Pancreas (tissue), 10 donors: ENCODE measurements at places on chromosomes 12 and 14. TPM values are rescaled to one million over a fixed set of nuclear protein-coding genes. Genes with fewer than 3 reads are reported as not detected.
A peak's percentile ranks its signal among the peaks of the same experiment; 100 is the strongest.

DNA sequence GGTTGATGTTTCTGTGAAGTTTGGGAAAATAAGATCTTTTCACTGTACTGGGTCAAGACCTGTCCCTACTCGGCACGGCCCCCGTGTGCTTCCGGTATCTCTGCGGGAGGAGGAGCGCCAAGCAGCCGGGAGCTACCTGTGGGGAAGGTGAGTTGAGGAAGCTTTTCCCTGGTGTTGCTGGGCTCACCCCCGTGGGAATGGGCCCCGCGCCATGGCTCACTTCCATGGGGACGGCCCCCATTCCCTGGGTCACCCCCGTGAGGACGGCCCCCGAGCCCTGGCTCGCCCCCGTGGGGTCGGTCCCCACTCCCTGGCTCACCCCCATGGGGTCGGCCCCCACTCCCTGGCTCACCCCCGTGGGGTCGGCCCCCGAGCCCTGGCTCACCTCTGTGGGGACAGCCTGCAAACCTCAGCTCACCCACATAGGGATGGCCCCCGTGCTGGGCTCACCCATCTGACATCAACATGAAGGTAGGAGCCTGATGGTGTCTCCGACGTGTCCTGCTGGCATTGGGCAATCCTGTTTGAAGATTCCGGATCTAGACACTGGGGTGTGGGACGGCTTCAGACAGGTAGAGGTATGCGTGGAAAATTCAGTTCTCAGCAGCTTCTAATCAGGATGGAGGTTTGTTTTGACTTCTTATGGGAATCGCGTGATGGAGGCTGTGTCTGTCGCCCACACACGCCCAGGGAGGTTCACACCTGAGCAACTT lies 9.1 kb downstream of the LRCOL1 start:
- no peak for DNase-seq

DNA sequence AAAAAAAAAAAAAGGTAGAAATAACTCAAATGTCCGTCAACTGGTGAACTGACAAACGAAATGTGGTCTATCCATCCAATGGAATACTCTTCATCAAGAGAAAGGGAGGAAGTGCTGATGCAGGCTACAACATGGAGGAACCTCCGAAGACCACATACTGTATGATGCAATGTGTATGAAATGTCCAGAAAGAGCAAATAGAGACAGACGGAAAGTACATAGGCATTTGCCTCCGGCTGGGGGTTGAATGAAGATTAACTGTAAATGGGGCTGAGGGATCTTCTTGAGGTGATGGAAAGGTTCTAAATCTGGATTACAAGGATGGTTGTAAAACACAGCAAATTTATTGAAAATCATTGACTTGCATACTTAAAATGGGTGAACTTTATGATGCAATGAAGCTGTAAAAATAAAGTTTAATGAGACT lies 35.4 kb downstream of the DLK1 start:
- no peak for DNase-seq

DNA sequence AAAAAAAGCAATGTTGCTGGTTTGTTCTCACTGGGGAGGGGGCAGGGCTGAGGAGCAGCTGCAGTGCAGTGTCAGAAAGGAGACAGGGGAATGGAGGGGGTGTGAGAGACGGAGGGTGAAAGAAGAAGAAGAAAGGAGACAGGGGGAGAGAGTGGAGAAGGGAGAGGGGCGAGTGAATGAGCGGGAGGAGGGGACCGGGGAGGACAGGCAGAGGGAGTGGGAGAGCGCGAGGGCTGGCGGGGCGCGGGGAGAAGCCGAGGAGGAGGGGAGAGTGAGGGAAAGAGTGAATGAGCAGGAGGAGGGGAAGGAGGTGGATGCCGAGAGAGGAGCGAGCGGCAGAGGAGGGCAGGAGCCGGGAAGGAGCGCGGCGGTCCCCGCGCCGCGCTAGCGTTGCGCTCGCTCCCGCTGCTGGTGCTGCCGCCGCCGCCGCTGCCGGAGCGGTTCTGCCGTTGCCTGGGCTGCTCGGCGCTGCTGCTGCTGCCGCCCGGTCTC lies at the start of gene NOVA1:
Gene NOVA1, minus strand, starts transcription at position 445 of the 492 bp plus-strand sequence. CDS start 597 bp downstream, outside the sequence.
- no peak for DNase-seq

GRCh38 chr12:22048351-22049041 lies 2.5 kb downstream of the CMAS start:
- no peak for DNase-seq

DNA sequence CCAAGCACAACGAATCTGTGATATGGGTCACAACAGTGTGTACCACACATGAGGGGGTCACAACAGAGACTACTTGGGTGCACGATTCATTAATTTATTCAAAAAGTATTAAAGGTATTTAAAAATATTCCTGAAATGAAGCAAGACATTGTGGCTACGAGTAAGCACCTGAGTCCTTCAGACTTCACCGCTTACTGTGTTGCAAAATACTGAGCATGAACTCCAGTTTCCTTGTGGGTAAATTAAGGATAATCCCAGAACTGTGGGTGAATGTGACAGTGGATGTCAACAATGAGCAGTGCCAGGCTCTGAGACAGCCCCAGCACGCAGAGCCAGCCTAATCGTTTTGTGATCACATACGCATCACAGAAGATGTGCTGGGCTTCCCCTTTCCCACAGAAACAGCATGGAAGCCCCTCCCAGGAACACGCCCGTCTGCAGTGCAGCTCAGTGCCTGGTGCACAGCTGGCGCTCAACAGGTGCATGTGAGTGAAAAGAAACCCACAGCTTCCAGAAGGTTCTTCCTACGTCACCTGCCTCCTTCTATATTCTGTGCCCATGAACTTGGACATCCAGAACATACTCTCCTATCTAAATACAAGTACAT lies 29.1 kb downstream of the CDC42BPB start:
- no peak for DNase-seq

- no peak for DNase-seq
Observed at GRCh38 chr14:63470962-63471793, 72.0 kb downstream of the PPP2R5E start.

- DNase-seq, result no peak
Observed at GRCh38 chr14:75519826-75520728, 2.2 kb upstream of the BATF start.

GRCh38 chr14:99991331-99991730 lies 73.9 kb upstream of the EVL start:
- DNase-seq, result no peak

DNA sequence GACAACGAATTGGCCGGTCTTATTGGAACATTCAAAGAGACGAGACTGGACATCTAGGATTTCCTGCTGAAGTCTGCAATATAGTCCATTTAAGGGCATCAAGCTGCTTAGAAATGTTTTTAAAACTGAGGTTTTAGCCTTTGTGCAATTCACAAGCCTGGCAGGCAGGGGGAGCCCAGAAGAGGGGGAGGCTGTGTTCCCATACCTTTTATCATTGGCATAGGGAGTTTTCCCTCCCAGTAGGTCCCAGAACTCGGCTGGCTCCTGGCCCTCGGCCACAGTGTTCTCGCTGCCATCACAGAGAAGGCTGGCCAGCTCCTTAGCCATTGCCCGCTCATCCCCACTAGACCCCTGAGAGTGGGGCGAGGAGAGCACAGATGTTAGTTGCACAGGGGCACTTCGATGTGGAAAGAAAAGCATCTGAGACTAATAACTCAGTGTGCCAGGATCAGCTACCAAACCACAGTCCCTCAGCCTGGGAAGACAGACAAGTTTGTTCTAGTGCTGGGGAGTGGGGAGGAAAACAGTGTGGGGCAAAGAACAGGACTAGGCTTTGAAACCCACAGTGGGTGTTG lies 15.1 kb downstream of the AVIL start:
- DNase-seq, result peak; percentile 37

DNA sequence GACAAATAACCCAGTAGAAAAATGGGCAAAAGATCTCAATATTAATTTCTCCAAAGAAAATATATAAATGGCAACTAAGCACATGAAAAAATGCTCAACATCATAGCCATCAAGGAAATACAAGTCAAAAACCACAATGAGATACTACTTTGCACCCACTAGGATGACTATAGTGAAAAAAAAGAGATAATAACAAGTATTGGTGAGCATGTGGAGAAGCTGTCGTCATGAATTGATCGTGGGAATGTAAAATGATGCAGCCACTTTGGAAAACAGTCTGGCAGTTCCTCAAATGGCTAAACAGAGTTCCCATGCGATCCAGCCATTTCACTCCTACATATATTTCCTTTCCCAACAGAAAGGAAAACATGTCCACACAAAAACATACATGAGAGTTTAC lies 18.1 kb downstream of the JDP2 start:
- no peak for DNase-seq

GRCh38 chr12:10354071-10354470 lies 35.8 kb downstream of the KLRK1 start:
- no peak for DNase-seq

DNA sequence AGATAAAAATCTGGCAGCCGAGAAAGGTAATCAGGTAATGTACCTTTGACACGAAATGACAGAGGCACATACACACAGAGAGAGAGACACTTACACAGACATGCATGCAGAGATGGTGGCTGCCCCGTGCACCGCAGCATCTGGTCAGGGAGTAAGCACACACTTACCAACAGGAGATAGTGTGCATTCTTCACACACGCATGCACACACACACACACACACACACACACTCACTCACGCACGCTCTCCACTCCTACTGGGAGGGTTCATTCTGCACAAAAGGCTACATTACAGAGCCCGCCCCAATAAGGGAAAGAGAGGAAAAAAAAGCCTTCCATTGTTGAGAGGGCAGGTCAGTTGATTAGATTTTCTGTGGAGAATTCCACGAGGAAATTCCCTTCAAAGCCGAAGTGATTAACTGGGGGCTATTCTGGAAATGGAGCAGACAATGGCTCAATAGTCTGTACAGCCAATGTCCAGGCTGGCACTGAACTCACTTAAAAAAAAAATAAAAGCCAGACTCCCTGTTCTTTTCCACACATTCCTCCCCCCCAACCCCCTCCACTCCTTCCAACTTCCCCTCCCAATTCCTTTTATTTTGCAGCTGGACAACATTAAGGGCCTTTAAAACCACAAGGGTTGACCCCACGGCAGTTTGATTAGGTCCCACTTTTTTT lies 1.4 kb upstream of the SOX5 start:
- DNase-seq, result peak; percentile 20

- no peak for DNase-seq
Observed at GRCh38 chr12:68812553-68813241, 4.7 kb downstream of the MDM2 start.

GRCh38 chr14:59055439-59056045 lies 132.9 kb upstream of the DAAM1 start:
- DNase-seq, result no peak

DNA sequence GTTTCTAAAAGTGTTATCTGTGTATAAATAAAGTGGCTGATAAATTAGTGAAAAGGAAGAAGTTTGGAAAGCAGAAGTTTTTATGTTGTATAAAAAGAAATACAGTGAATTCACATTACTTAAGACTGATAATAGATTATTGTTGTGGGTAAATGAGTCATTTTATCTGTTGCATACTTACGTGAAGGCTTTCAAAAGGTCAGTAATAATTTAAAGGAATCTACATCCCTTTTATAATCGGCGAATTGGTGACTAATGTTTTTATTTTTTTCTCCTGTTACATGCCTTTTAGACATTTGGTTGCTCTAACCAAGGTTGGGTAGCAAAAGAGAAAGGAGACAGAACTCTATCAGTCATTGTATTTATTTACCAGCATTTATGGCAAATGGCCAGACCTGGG lies 155.9 kb downstream of the SLC41A2 start:
- no peak for DNase-seq

DNA sequence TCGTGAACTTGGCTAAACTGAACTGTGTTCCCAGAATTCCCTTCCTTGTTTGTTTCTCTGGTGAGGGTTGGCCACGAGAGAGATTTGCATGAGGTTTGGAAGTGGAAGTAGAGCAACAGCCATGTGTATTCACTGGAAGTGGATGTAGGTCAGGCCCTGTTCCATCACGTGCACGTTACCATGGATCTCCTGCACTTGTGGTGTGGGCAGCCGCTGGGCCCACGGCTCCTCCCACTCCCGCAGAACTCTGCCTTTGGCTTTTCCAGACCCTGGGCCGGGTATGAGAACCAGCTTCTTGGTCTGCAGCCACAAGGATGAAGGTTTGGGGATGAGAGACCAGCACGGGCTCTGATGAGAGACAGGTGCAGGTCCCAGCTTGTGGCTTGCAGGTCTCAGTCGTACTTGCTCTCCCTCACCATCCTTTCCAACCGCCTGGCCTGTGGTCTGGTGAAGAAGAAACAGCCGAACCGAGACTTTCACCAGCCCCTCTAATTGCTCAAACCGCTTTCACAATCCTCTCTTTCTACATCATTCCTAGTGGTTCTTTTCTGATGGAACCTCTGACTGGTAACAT lies 94.9 kb downstream of the DUSP16 start:
- DNase-seq, result no peak

DNA sequence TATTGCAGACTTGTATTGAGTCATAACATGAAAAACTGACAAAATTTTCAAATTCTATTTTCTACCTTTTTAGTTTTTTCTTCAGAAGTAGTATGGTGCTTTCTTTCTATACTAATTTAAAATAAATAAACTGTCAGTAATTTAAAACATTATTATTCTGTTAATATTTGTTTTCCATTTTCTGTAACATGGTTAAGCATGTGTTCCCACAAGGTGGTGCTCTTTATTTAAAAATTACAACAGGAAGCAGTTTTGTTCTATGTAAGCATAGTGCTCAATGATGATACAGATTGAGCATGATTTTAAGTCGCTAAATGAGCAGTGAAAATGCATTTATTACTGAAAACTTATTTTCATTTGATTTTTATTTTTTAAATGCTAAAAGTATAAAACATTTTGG lies 114.6 kb downstream of the PPFIA2 start:
- DNase-seq, result no peak

DNA sequence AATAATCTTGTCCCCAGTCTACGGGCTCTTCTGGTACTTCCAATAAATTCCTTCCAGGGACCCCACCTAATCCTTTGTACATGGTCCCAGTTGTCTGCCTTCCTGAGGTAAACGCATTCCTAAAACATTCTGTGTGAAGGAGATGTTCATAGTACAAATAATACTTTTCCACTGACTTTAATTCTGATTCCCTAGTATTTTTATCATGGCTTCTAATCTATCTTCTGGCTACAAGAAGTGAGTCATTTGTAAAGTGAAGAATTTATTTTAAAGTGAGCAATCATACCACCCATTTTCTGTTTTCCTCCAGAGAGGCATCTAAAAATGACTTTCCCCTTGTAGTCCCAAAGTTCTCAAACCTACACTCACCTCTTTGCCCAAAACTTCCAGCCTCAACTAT lies 65.9 kb upstream of the NUDT4 start:
- DNase-seq, result no peak

- no peak for DNase-seq
Observed at GRCh38 chr14:53265025-53265424, 111.9 kb upstream of the DDHD1 start.

GRCh38 chr12:71958457-71958856 lies 19.8 kb downstream of the TPH2 start:
- DNase-seq, result no peak

- DNase-seq, result peak; percentile 68
Observed at GRCh38 chr14:99995700-99996356, 69.4 kb upstream of the EVL start.

ANKRD33 gene
- not detected for polyA plus RNA-seq

KRT75 gene
- polyA plus RNA-seq, result not detected

GPX2 gene
- polyA plus RNA-seq, result 19.3 TPM

SDR9C7 gene
- polyA plus RNA-seq, result not detected

EGLN3 gene
- polyA plus RNA-seq, result 1.2 TPM

VRTN gene
- polyA plus RNA-seq, result not detected

SRRM4 gene
- polyA plus RNA-seq, result not detected

SLC10A1 gene
- polyA plus RNA-seq, result not detected

TAS2R31 gene
- polyA plus RNA-seq, result 0.23 TPM

GLT8D2 gene
- polyA plus RNA-seq, result 2.2 TPM

OR4Q3 gene
- not detected for polyA plus RNA-seq

NR1H4 gene
- polyA plus RNA-seq, result 2.1 TPM

LRCOL1 gene
- polyA plus RNA-seq, result not detected

TRPV4 gene
- polyA plus RNA-seq, result 4.9 TPM

OR6S1 gene
- not detected for polyA plus RNA-seq

REP15 gene
- polyA plus RNA-seq, result 0.80 TPM

SYCP3 gene
- polyA plus RNA-seq, result 0.30 TPM
